ENCODE measurements at places on chromosomes 2 and 18.
A peak's percentile ranks its signal among the peaks of the same experiment; 100 is the strongest.

DNA sequence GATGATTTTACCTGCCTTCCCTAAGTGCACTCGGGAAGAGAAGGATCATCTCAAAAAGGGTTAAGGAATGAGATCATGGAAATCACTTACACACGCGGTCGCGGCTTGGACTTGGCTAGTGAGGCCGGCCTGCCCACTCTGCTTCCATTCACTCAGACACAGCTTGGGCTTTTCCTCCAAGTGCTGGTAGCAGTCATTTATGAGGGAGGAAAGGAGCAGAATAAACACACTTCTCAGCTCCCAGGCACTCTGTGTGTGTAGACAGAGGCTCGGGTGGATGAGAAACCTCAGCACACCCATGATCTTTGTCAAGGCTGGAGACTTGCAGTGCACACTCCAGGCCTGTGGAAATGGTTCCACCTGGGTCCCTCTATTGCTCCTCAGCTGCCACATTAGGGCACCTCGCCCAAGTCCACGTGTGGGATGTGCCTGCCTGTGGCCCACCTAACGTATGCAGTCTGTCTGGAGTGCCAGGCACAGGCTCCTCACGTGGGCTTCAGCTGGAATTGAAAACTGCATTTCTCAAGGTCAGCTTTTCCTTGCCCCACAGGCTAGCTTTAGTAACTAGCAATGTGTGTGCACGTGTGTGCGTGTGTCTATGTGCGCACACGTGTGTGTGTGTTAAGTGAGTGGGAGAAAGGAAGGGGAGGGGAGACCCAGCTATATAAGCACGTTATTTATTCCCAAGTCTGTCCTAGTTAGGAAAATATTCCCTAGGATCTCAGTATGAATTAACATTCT is 288.4 kb downstream of the SOX11 start:
- no peak for DNase-seq

DNA sequence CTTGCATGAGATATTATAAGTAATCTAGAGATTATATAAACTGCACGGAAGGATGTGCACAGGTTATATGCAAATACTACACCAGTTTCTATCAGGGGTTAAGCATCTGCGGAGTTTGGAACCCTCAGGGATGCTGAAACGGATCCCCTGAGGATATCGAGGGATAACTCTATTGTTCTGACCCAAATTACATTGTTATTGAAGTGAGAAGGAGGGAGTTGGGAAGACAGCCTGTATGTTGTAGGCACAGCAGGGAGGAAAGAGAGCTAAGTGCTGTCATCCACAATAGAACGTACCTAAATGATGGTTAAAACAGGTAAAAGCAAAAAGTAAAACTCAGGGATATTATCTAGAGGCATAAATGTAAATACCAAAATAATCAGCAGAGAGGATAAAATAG is 44.6 kb upstream of the SMAD2 start:
- no peak for DNase-seq

- peak; percentile 20 for DNase-seq
Measured at GRCh38 chr18:46320928-46321711, 216.9 kb downstream of the HAUS1 start.

DNA sequence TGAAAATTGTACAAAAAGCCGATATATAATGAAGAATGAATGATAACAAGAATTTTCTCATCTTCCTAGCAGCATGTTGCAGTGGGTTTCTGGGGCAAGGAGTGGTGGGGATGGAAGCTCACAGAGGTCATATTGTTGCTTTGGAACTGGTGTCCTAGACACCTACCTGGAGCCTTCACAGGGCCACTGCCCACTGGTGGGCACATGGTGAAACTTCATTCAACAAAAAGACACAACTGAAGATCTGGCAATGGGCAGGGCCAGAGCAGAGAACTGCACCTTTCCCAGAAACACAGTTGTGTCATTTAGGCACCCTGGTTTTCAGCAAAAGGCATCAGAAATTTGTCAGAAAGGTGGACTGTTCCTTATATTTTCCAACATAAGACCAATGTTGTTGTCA is 115.3 kb downstream of the FHOD3 start:
- DNase-seq = no peak

DNA sequence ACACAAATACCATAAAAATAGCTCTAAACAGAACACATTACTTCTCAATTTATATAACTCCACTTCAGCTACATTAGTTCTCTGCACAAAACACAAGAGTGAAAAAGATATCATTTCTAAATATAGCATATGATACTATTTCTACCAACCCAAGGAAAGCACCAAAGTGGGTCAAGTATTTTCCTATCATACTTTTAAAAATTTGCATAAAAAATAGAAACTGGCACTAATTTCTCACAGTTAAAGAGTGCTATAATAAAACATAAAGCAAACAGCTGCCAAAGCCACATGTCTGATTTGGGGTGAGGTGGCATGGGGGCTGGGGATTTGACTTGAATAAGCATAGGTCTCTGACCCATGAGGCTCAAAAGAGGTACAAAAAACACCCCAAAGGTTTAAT is 61.5 kb downstream of the BARD1 start:
- no peak for DNase-seq

GRCh38 chr2:178455947-178456346 is 4.8 kb downstream of the PJVK start:
- no peak for DNase-seq

DNA sequence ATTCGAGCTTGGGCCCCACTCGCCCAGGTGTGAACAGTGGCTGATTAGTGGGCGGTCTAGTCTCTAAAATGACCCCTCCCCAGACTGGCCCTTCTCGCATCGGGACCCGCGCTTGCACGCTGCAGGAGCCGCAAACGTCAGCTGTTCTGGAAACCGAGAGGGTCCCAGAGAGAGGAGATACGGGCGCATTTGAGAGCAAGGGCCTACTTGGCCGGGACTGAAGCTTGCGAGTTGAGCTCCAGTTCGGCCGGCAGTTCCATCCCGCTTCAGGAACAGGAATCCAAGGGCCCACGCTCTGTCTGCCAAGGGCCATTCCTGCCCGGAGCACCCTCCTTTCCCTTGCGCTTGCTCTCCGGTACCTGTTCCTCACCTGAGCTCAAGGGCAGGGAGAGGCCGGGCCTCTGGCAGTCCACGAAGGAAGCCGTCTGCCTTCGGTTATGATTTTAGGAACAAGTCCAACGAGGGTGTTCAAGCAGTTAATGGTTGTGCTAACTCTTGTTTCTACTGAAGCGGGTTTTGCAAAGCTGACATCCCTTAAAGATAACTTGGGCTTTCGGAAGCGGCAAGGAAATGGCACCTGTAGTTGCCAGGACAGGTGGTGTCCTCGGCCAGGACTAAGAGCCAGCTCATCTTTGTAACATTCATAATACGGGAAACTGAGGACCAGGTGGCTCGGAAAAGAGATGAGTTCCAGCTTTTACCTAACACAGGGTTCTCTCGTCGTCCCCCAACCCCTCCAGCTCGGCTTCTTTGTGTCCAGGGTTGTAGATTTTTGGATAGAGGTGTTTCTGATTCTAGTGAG is 3.9 kb upstream of the DLX1 start:
- DNase-seq = no peak

GRCh38 chr18:24762511-24762910 is 302.1 kb downstream of the HRH4 start:
- no peak for DNase-seq

- no peak for DNase-seq
Measured at GRCh38 chr18:49223837-49224529, 236.5 kb downstream of the DYM start.

- no peak for DNase-seq
Measured at GRCh38 chr2:60522462-60522861, 31.0 kb downstream of the BCL11A start.

DNA sequence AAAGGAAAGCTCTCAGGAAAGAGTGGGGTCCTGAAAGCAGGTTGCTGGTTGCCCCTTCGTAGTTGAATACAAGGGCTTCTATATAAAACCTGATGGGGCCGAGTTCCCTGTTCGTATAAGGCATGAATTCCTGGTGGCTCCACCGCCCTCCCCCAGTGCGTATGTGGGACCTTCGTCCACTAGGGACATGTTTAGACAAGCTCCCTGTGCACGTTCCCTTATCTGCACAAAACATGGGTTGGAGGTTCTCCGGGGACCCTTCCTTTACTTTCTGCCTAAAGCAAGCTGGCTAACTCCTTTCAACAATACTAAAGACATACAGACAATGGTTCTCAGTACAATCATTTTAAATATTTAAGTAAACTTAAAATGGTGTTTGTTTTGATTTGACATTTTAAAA is 8.0 kb downstream of the CLUL1 start:
- no peak for DNase-seq

DNA sequence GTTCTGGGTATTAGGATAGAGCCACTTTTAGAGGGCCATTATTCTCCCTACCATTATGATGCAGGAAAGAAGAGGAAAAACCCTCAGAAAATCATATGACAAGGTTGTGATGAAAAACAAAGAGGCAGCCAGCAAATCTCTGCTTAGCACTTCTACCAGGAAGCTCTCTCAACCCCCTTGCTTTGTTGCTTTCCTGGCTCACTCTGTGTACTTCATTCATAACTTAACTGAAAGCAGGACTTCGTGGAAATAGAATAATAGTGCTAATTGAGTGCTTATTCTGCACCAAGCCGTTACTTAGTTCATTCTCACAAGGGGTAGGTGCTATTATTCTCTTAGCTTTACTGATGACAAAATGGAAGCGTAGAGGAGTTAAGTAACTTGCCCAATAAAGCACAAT is 354.1 kb downstream of the HRH4 start:
- no peak for DNase-seq

DNA sequence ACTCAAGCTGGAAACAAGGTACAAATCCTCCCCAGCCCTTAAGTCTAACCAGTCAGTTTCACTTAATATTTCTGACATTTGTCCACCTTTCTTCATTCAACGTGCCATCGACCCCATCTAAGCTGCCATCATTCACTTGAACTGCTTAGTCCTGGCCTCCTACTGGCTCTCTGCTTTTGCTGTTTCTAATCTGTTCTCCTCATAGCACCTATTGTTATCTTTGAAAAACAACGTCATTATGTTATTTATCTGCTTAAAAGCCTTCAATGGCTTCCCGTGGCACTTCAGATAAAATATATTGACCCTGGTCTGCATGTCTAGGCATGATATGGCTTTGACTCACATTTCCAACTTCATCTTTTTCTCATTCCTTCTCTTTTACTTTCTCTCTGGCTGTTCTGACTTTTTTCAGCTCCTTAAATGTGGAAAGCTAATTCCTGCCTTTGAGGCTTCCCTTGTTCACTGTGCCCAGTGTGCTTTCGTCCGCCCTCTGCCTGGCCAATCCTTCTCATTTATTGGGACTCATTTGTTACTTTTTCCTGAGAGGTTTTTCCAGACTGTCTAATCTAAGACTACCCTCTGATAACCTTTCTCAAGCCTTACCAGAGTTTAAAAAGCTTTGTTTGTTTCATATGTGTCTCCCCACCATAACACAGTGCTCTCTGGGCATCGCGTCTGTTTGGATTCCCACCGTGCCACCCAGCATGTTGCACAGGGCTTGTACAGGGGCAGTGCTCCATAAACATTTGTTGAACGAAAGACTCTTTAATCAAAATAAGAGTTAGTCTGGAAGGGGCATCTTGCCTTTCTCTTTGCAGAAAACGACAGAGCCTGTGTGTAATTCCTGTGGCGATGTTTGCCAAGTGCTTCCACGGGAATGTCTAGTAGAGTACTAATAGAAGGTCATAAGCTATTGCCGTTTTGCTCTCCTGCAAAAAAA is 183.9 kb downstream of the FMNL2 start:
- DNase-seq = no peak

DNA sequence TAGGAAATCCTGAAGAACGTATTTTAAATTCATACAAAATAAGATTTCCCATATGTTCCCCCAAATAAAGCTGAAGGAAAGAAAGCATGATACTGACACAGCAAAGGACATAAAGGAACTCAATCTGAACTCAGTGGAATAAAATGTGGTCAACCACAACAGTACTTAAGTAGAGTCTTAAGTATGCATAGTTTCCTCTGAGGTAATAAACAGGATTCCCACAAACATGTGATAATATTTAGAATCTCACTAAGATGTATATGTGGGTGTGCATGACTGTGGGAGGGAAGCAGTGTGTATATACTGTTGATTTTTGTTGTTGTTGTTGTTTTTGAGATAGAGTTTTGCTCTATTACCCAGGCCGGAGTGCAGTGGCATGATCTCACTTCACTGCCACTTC is 69.3 kb downstream of the NOL10 start:
- DNase-seq = no peak

DNA sequence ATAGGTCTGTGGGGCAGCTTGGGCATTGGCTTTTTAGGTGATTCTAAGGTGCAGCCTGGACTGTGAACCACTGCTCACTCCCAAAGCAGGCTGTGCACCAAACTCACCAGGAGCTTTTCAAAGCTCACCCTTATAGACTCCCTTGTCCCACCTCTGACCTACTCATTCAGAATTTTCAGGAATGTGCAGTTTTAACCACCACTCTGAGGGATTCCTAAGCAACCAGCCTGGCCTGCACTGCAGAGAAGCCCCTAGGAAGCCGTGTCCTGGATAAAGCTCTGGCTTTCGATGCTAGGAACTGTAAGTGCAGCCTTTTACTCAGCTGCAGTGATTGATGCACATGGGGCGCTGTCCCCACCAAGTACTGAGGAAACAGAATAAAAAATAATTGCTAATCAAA is 33.0 kb downstream of the MRO start:
- DNase-seq = no peak

- DNase-seq = no peak
Measured at GRCh38 chr2:78734221-78734620, 291.3 kb upstream of the REG3G start.

- no peak for DNase-seq
Measured at GRCh38 chr2:199833525-199833924, 17.5 kb downstream of the FTCDNL1 start.

GRCh38 chr2:120177001-120177621 is 46.1 kb downstream of the TMEM185B start:
- no peak for DNase-seq

DNA sequence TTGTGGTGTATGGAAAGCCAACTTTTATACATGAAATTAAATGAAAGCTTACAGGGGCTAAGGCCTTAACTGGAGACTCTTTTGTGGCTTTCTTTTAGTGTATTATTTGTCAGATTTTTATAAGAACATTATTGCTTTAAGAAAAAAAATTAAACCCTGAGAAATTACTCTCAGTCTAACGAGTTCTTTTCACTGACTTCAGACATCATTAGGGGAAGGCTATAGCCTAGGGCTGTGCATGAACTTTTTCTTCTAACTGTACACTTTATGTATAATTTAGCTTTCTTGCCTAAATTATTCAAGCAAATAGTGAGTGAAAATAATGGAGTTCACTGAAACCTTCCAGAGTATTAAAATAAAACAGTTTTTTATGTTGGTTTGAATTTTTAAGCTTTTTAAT is 151.1 kb upstream of the MEIS1 start:
- no peak for DNase-seq

DNA sequence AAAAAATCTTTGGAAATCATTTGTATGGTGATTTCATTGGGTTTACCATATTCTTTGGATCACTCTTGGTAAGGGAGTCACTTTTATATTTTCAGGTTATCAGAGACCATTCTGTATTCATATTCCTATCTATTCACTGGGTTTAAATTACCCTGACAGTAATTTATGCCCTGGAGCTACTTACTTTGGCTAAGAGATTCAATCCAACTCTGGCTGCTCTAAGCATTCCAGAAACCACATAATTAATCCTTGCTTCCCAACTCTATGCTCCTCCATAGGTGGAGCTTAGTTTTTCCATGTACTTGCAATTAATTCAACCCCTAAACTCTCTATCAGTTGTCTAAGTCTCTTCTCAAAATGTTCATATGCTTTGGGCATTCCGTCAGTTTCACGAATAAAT is 336.3 kb downstream of the AGPS start:
- no peak for DNase-seq

- DNase-seq = no peak
Measured at GRCh38 chr2:88416016-88416663, 36.4 kb downstream of the FOXI3 start.

All from T1000 (cell line).